ENCODE measurements at places on chromosomes 5 and 9. TPM values are rescaled to one million over a fixed set of nuclear protein-coding genes. Genes with fewer than 3 reads are reported as not detected.

GRCh38 chr5:172904643-172905345 lies 54.4 kb upstream of the RPL26L1 start:
- peaks cover 5% of the 10 kb centered on the region for H3K36me3 ChIP-seq
- no peak overlapping the region for H3K4me3 ChIP-seq
- H3K27me3 ChIP-seq, result no peaks in the 10 kb centered on the region
- peaks cover 1% of the 10 kb centered on the region for H3K4me1 ChIP-seq
- H3K27ac ChIP-seq, result no peak overlapping the region

GRCh38 chr5:75050415-75050814 lies 1.9 kb downstream of the GCNT4 start:
- peak overlapping the region; percentile 15 for H3K27ac ChIP-seq
- peak overlapping the region; percentile 94 for H3K4me3 ChIP-seq
- DNase-seq, result no peak
- H3K27me3 ChIP-seq, result no peaks in the 10 kb centered on the region

DNA sequence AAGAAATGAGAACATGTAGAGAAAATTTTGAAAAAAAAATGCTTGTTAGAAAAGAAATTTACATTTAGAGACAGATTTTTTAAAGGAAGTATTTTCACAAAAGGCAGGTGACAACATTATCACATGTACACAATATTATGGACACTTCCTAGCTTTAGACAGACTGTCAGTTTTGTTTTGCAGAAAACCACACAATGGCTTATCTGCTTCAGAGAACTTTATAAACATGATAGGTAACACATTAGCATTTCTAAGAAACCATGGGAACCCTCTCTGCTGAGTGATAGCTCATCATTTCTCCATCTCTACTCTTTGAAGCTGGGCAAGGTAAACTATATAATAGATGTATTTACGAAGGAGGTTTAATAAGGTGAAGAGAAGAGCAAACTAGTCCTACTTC lies 25.6 kb downstream of the POU5F2 start:
- no peak overlapping the region for H3K27ac ChIP-seq
- DNase-seq, result no peak
- H3K36me3 ChIP-seq, result no peaks in the 10 kb centered on the region
- peaks cover 3% of the 10 kb centered on the region for H3K4me1 ChIP-seq
- no peaks in the 10 kb centered on the region for H3K27me3 ChIP-seq
- no peak overlapping the region for H3K4me3 ChIP-seq

GRCh38 chr9:99054581-99054980 lies 50.3 kb upstream of the TGFBR1 start:
- H3K36me3 ChIP-seq, result peaks cover 20% of the 10 kb centered on the region
- H3K27ac ChIP-seq, result no peak overlapping the region
- no peak overlapping the region for H3K4me3 ChIP-seq
- no peaks in the 10 kb centered on the region for H3K27me3 ChIP-seq
- no peak for DNase-seq

DNA sequence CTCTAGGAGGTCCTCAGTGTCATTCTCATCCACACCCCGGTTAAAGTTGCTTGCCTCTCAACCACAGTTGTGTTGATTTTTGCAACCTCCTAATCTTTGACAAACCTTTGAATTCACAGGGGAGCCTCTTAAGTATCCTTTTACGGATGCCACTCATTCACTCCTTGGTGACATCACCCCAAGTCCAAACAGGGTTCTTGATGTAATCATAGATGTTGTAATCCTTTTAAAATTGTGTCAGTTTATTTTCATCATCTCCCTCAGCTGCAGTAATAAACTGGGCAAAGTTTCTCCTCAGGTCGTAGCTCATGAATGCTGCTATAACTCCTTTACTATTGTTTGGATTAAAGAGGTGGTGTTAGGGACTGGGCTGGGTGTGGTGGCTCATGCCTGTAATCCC lies 637.2 kb upstream of the NUDT12 start:
- no peaks in the 10 kb centered on the region for H3K27me3 ChIP-seq
- no peak overlapping the region for H3K4me3 ChIP-seq
- H3K4me1 ChIP-seq, result no peaks in the 10 kb centered on the region
- H3K36me3 ChIP-seq, result no peaks in the 10 kb centered on the region
- H3K27ac ChIP-seq, result no peak overlapping the region

- no peaks in the 10 kb centered on the region for H3K27me3 ChIP-seq
- H3K27ac ChIP-seq, result no peak overlapping the region
- H3K36me3 ChIP-seq, result no peaks in the 10 kb centered on the region
- no peaks in the 10 kb centered on the region for H3K4me1 ChIP-seq
Measured at GRCh38 chr5:107123014-107123413, 547.7 kb downstream of the EFNA5 start.

DNA sequence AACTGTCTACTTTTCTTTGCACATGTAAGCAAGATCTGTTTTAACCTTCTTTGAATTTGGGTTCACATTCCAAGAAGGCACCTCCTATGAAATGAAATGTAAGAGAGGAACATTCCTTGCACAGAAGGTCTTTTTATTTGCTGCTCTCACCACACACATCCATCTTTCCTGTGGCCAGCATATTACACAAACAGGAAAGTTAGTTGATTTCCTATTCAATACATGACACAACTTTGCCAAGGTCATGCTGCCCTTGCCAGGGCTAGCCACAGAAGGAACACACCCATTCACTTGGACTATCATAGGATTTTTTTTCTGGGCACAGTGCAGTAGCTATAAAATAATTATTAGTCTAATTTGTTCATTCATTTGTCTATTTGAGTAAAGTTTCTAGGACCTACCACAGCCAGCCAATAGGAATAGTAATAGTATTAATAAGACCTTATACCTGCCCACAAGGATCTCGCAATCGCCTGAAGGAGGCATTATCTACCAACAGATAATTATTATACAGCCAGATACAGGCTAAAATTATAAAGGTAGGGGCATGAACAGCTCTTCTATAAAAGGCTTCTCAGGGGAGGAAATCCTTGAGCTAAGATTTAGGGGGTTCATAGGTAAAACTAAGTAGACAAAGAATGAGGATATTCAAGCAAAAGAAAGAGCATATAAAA lies 78.1 kb upstream of the NREP start:
- peaks cover 20% of the 10 kb centered on the region for H3K27me3 ChIP-seq
- DNase-seq, result no peak
- no peaks in the 10 kb centered on the region for H3K4me1 ChIP-seq
- no peak overlapping the region for H3K27ac ChIP-seq
- H3K4me3 ChIP-seq, result no peak overlapping the region
- no peaks in the 10 kb centered on the region for H3K36me3 ChIP-seq

DNA sequence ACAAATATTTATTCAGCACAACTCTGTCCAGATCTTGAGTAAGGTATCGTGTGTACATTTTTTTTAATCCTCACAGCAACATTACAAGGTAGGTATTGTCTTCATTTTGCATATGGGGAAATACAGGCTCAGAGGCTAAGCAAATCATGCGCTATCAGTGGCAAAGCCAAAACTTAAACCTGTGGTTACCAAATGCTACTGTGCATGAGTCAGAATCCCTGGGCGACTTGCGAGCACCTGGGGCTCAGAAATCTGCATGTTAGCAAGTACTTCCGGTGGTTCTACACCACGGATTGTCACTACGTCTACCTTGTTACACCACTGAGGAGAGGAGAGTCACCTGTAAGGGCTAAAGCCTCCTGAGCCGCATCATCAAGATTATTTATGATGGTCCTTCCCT lies 21.3 kb downstream of the C5orf58 start:
- H3K27ac ChIP-seq, result peak overlapping the region; percentile 76
- H3K4me1 ChIP-seq, result peaks cover 62% of the 10 kb centered on the region
- peak overlapping the region; percentile 0 for H3K4me3 ChIP-seq

GRCh38 chr9:123450098-123450770 lies 94.2 kb downstream of the CRB2 start:
- no peaks in the 10 kb centered on the region for H3K4me1 ChIP-seq
- DNase-seq, result no peak
- H3K4me3 ChIP-seq, result no peak overlapping the region
- no peak overlapping the region for H3K27ac ChIP-seq

- no peak overlapping the region for H3K4me3 ChIP-seq
- H3K27me3 ChIP-seq, result no peaks in the 10 kb centered on the region
- H3K27ac ChIP-seq, result no peak overlapping the region
Measured at GRCh38 chr5:82176115-82176814, 101.9 kb downstream of the RPS23 start.

GRCh38 chr5:10502578-10502977 lies 60.9 kb downstream of the ROPN1L start:
- H3K27me3 ChIP-seq, result no peaks in the 10 kb centered on the region
- no peak for DNase-seq
- no peak overlapping the region for H3K27ac ChIP-seq
- H3K36me3 ChIP-seq, result no peaks in the 10 kb centered on the region

DNA sequence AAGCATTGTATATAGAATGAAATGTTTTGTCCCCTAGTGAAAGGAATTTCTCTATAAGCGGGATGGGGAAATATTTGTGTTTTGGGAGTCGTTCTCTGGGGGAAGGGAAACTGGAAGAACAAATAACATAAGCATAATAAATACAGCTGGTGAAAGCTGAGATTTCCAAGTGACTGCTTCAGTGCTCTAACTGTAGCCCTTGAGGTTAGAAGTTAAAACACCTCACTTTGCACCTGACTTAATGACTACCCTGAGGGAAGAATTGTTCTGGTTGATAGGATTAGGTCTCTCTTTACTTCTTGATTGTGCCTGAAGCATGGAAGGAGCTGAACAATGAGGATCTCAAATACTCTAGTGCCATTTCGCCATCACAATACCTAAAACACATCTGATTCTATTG lies 307.4 kb downstream of the MAN2A1 start:
- DNase-seq, result no peak
- H3K27ac ChIP-seq, result no peak overlapping the region
- H3K27me3 ChIP-seq, result no peaks in the 10 kb centered on the region

DNA sequence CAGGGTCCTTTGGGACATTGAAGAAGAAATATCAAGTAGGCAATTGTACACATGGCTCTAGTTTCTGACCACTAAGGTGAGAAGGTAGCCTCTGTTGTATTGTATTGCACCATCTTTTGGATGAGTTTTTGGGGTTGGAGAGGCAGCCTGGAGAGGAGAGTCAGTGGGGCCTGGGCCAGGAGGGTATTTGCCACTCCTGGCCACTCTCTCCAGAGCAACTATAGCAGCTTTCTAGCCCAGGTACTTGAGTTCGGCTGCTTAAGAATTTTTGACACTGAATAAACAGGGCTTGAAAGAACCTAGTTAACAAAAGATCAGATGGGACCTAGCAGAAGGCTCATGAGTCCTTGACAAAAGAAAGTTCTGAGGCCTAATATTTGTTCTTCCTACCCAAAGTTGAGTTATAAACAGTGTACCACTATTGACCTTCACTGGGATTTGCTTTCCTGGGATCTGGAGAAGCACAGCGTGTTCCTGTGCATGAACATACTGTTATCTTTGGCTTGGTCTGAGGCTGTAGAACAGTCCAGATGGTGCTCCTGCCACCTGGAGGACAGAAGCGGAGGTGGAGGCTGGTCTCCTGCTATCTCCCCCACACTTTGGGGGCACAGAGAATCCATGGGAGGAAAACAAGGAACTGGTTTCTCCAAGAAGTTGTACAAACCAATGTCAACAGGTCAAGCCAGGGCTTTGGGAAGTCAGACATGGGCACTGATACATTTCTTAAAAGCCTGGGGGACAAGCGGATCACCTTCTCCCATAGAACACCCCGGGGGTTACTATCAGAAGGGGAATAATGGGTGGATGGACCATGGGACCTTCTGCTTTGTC lies 110.4 kb upstream of the LIFR start:
- no peak overlapping the region for H3K4me3 ChIP-seq
- no peaks in the 10 kb centered on the region for H3K36me3 ChIP-seq
- DNase-seq, result no peak
- no peaks in the 10 kb centered on the region for H3K4me1 ChIP-seq

- H3K4me1 ChIP-seq, result peaks cover 9% of the 10 kb centered on the region
- H3K27ac ChIP-seq, result no peak overlapping the region
- no peak for DNase-seq
- H3K36me3 ChIP-seq, result peaks cover 22% of the 10 kb centered on the region
- H3K4me3 ChIP-seq, result no peak overlapping the region
- H3K27me3 ChIP-seq, result no peaks in the 10 kb centered on the region
Measured at GRCh38 chr5:10727861-10728260, 33.2 kb downstream of the DAP start.

DNA sequence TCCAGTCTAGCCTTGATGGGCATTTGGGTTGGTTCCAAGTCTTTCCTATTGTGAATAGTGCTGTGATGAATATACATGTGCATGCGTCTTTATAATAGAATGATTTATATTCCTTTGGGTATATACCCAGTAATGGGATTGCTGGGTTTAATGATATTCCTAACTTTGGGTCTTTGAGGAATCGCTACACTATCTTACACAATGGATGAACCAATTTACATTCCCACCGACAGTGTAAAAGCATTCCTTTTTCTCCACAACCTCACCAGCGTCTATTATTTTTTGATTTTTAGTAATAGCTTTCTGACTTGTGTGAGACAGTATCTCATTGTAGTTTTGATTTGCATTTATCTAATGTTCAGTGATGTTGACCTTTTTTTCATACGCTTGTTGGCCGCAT lies 1040.1 kb downstream of the MAT2B start:
- no peaks in the 10 kb centered on the region for H3K4me1 ChIP-seq
- no peak overlapping the region for H3K4me3 ChIP-seq
- H3K36me3 ChIP-seq, result no peaks in the 10 kb centered on the region
- no peak for DNase-seq
- no peaks in the 10 kb centered on the region for H3K27me3 ChIP-seq

- H3K4me3 ChIP-seq, result no peak overlapping the region
- no peak for DNase-seq
- peaks cover 6% of the 10 kb centered on the region for H3K27me3 ChIP-seq
- no peaks in the 10 kb centered on the region for H3K4me1 ChIP-seq
- no peaks in the 10 kb centered on the region for H3K36me3 ChIP-seq
Measured at GRCh38 chr9:86794391-86795046, 152.8 kb downstream of the GAS1 start.

DNA sequence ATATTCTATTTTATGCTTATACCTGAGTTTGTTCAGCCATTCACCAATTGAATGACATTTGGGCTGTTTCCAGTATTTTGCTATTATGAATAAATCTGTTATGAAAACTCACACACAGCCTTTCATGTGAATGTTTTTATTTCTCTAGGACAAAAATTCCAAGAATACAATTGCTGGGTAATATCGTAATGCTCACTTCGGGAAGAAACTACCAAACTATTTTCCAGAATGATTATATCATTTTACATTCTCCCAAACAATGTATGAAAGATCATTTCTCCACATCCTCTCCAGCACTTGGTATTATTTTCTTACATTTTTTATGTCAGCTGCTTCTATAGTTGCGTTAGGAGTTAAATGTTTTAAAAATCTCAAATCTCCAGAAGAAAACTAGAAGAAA lies 58.3 kb upstream of the LHFPL2 start:
- no peaks in the 10 kb centered on the region for H3K36me3 ChIP-seq
- H3K27me3 ChIP-seq, result peaks cover 2% of the 10 kb centered on the region
- DNase-seq, result no peak
- no peak overlapping the region for H3K4me3 ChIP-seq

S100Z gene
- total RNA-seq, result 1.9 TPM

IFNA10 gene
- total RNA-seq, result not detected

CKMT2 gene
- not detected for total RNA-seq

SLC31A1 gene
- 9.3 TPM for total RNA-seq

RAI14 gene
- total RNA-seq, result not detected

IRGM gene
- total RNA-seq, result 4.4 TPM

FOXI1 gene
- not detected for total RNA-seq

ZNF367 gene
- 26.0 TPM for total RNA-seq

HTR1A gene
- total RNA-seq, result not detected

TMEM252 gene
- total RNA-seq, result not detected

GNAQ gene
- total RNA-seq, result 25.5 TPM

PTPRD gene
- total RNA-seq, result not detected

MAN1B1 gene
- total RNA-seq, result 63.9 TPM

TMEM215 gene
- total RNA-seq, result not detected
